ENCODE measurements at places on chromosomes 2 and 18.

- no peak for DNase-seq
Measured at GRCh38 chr2:105522645-105523044, 123.8 kb upstream of the FHL2 start.

GRCh38 chr2:54271189-54271588 is 15.2 kb upstream of the TSPYL6 start:
- no peak for DNase-seq

- DNase-seq: no peak
Measured at GRCh38 chr2:207048416-207048815, 109.1 kb downstream of the CPO start.

- DNase-seq: no peak
Measured at GRCh38 chr2:219515874-219516629, 1.8 kb downstream of the ASIC4 start.

DNA sequence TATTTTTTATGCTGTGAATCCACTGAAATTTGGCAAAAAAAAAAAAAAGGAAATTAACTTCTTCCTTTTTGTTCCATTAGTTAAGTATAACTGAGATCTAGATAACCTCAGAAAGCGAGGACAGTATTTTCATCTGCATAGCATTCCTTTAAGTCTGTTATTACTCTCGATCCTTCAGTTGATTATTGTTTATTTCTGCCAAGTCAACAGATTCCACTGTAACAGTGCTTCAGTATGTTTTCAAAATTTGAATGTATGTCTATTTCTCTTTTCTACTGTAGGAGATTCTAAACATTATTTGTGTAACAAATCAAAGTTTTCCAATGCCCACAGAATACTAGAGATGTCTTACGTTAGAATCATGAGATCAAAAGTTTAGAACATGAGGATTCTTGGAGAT is 133.1 kb upstream of the RGPD4 start:
- DNase-seq: no peak

DNA sequence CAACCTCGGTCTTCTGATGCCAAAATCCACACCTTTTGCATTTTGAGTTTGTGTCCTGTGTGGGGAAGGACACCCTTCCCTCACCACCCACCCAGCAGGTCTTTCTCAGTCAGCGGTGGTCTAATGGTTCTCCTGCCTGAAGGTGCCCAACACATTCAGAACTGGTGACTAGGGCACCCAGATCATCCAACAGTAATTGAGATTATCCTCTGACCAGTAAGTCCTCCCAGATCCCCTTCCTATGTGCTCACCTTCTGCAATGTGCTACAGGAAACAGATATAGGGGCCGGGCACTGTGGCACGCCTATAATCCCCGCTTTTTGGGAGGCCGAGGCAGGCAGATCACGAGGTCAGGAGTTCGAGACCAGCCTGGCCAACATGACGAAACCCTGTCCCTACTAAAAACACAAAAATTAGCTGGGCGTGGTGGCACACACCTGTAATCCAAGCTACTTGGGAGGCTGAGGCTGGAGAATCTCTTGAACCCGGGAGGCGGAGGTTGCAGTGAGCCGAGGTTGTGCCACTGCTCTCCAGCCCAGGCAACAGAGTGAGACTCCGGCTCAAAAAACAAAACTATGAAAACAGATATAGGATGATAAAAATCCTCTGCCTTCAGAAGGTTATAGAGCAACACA is 56.2 kb downstream of the REEP1 start:
- DNase-seq: no peak

DNA sequence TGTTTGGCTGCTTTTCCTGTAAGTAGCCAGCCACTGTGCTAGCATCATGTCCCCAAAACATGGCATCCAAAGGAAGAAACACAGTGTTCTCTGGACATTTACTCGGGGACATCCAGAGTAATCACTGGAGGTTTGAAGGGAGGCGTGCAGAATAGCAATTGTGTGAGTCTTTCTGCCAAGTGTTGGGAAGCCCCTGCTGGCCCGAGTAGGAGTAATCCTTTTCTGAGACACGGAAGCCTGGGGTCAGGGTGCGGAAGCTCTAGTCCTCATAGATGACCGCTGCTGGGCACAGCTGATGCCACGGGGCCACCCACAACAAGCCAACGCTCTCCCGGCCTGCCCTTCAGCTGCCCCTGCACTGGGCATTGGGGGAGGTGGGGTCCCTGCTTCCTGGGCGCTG is 24.8 kb upstream of the HDAC4 start:
- no peak for DNase-seq

GRCh38 chr2:240013343-240013742 is 11.8 kb downstream of the NDUFA10 start:
- no peak for DNase-seq

DNA sequence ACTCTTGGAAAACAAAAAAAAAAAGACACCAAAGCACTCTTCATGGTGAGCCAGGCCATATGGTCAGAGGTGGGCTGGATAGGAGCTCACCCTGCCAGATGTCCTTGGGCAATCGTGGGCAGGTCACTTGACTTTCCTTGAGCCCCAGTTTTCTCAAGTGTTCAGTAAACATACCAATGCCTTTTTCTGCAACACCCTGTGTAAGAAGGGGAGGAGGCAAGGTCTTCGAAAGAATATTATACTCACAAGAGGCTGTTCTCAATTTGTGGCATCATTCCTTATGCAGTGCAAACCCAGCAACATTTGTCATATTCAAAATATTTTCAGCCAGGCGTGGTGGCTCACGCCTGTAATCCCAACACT is 22.9 kb upstream of the TMEM87B start:
- peak; percentile 78 for DNase-seq

GRCh38 chr2:160609346-160609745 is 115.7 kb upstream of the RBMS1 start:
- no peak for DNase-seq

- DNase-seq: no peak
Measured at GRCh38 chr2:136020831-136021230, 35.4 kb upstream of the DARS1 start.

DNA sequence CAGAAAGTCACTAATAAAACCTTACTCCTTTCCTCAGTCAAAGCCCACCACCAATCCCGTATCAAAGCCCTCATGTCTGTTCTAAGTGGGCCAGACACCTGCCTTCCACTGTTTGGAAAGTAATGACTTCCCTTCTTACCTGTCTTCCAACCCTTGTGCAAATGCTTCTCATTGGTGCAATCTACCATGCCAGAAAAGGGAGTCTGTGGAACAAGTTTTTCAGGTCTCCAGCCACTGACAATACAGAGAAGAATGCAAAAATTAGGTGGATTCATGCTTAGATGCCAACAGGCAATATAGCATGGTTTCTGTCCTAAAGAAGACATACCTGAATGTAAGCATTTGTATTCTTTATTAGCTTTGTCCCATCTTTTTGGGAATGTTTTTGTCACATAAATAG is 1140.6 kb upstream of the LRRTM1 start:
- DNase-seq: no peak

DNA sequence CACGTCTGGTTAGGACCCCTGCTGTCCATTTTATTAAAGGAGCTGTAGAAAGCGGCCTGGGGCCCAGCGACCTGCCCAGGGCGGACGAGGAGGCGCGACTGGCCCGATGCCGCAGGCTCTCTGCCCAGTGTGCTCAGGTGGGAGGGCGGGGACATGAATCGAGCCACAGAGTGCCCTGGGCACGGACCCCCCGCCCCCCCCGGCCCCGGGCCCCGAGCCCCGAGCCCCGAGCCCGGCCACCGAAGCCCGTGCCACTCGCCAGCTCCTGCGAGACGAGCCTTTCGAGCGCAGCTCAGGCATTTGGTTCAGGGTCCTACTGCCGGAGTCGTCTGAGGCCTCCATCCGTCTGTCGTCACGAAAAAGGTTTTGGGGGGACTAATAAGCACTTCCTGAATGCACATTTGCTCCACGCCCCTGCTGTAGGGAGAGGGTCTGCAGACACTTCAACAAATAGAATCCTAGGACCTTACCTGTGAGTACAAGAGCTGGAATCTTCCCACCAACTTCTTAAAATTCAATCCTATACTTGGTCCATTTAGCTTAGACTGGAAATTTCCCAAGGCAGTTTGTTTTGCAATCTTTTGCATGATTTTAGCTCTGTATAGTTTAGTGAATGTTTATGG is 602 bp upstream of the ADAM17 start:
- no peak for DNase-seq

DNA sequence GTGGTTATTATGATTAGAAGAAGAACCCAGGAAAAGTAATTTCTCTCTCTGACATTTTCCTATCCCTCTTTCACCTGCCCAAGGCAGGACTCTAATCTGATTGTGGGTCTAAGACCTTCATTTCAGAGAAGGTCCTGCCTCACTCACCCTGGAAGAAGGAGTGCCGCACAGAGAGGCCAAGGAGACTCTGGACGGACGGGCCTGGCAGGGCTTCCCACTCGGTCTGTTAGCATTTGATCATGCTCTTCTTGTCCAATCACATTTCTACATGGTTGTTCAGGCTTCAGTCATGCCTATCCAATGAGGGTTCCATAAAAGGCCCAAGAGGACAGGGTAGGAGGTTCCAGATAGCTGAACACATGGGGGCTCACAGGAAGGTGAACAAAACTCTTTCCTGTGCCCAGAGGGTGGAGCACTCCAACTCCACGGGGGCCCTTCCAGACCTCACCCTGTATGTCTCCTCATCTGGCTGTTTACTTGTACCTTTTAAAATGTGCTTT is 27.0 kb downstream of the ZNF892 start:
- DNase-seq: no peak

GRCh38 chr2:143802871-143803650 is 673.8 kb downstream of the ARHGAP15 start:
- DNase-seq: no peak

DNA sequence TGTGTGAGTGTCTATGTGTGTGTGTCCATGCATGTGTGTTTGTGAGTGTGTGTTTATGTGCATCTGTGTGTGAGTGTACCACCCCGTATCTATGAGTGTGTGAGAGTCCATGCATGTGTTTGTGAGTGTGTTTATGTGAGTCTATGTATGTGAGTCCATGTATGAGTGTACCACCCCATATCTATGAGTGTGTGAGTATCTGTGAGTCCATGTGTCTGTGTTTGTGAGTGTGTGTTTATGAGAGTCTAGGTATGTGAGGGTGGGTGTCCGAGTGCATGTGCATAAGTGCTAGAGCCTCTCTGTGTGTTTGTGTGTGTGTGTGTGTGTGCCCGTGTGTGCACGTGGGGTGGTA is 86.0 kb upstream of the ATG16L1 start:
- DNase-seq: no peak

- no peak for DNase-seq
Measured at GRCh38 chr2:230946429-230947234, 21.6 kb upstream of the GPR55 start.
